ENCODE measurements at places on chromosomes 1 and 21.
A peak's percentile ranks its signal among the peaks of the same experiment; 100 is the strongest.

DNA sequence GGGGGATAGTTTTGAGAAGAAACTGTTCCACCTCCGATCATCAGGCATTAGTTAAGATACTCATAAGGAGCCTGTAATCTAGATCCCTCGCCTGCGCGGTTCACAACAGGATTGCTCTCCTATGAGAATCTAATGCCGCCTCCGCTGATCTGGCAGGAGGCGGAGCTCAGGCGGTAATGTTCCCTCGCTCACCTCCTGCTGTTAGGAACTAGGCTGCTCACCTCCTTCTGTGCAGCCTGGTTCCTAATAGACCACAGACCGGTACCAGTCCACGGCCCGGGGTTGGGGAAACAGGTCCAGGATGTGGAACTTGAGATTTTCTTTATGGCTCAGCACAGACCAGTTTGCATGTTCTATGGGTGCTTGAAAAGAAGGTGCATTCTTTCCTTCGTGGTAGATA is 27.2 kb upstream of the FAM3B start:
- DNase-seq: no peak

- peak; percentile 60 for DNase-seq
These were observed 44.1 kb upstream of the EIF4G3 start for GRCh38 chr1:21220815-21221214.

DNA sequence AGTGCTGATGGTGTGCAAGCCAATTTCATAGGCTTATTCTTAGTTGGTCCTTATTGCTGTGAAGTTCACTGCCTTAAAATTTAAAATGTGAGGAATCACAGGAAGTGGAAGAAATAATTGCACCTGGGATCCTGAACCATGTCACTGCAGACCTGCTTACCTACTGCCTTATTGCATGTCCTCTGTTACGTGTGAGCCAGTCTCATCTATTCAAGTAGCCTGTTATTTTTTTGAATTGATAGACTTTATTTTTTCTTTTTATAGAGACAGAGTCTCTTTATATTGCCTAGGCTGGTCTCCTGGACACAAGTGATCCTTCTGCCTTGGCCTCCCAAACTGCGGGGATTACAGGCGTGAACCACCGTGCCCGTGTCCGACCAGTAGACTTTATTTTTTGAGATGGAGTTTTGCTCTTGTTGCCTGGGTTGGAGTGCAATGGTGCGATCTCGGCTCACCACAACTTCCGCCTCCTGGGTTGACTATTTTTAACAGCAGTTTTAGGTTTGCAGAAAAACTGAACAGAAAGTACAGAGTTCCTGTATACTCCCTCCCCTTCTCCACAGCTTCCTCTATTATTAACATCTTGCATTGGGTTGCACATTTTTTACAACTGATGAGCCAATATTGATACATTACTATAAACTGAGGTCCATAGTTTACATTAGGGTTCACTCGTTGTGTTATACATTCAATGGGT is 14.0 kb upstream of the DISC1 start:
- DNase-seq: no peak

DNA sequence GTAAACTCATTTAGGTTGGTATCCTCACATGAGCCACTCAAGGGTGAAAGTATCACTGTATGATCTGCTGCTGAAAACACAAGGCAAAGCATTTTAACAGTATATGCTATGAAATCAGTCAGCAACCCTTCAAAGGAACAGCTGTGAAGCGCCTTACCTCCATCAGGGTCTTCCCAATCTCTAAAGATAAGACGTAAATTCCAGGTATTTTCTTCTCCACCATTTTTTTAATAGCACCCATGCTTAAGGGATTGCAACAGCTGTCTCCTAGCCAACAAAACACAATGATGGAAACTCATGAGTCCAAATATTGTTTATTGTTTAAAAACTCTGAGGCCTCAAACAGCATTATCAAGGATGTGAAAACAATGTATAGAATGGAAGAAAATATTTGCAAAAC is 4.8 kb downstream of the PPT1 start:
- no peak for DNase-seq

DNA sequence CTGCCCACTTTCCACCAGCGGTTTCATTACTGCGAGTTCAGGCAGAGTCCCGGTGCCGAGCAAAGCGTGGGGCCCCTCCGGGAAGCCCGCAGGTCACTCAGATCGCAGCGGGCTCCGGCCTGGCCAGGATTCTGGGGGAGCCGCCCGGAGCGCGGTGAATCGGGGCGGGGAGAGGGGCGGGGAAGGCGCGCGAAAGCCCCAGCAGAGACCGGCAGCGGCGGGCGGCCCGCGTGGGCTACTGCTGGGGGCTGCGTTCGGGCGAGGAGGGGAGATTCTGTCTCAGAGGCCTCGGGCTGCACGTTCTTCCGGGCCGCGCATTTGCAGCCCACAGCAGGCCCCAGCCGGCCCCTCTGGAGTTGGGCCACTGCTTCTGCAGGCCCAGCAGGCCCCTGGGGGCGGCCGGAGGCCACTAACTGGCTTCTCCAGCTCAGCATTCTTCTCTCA is 64.7 kb downstream of the SCCPDH start:
- no peak for DNase-seq

DNA sequence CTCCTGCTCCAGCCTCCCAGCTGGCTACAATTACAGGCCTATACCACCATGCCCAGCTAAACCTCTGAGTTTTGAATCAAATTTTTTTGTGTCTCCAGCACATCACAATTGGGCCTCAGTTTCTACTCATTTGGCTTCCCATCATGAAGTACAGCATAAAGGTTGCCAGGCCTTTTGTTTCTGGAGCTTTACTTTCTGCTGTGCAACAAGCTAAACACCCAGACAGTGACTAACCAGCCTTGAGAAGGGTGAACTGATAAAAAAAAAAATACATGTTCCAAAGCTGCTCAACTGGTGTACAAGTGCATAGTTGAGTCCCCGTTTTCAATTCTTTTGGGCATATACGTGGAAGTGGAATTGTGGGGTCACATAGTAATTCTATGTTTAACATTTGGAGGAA is 25.1 kb downstream of the TIAM1 start:
- DNase-seq: no peak

Measured in midbrain (tissue), 1 donor.